Mesothelial cell of epicardium (in vitro differentiated cells): ENCODE measurements at places on chromosomes 12 and 14. TPM values are rescaled to one million over a fixed set of nuclear protein-coding genes. Genes with fewer than 3 reads are reported as not detected.
A peak's percentile ranks its signal among the peaks of the same experiment; 100 is the strongest.

PIP4P1 gene
- total RNA-seq = 32.3 to 37.5 TPM (median 33.7 TPM) in 3 replicates

DNA sequence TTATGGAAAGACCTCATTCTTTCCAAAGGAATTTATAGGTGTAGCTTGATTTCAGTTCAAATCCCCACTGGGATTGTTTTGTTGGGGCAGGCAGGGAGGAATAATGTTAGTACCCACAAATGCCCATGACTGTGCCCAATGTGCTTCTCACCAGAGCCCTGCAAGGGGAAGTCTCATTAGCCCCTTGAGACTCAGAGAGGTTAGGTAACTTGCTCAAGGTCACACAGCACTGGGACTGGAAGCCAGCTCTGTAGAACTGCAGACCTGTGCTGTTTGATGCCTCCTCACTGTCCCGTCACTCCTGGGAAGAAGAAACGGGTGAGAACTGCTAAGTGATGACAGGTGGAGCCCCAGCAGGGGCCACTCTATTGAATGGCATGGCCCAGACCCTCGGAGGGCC lies 8.9 kb downstream of the ANKRD9 start:
- DNase-seq = no peak

SMCO2 gene
- not detected in 3 replicates for total RNA-seq

- peak; percentile 21 for DNase-seq
Measured at GRCh38 chr12:25689996-25690501, 137.0 kb upstream of the LMNTD1 start.

POLE2 gene
- 8.3 to 9.3 TPM (median 8.5 TPM) in 3 replicates for total RNA-seq

DNA sequence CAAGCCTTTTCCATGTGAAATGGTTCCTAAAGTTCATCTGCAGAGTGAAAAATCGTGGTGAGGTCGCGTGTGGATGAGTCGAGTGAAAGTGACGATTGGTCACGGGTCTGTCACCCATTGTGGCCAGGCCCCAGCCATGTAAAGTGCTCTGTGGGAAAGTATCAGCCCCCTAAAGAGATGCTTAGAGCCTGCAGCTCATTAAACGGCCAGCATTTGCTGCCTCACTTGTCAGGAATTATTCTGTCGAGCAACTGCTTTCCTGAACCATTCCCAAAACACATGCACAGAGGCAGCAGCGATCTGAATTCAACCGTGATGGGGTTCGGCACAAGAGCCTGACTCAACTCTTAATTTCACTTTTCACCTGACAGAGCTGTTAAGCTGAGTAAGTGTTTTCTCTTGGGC lies 16.0 kb downstream of the DBX2 start:
- DNase-seq = no peak

GRCh38 chr14:52494444-52494843 lies 57.9 kb downstream of the TXNDC16 start:
- no peak for DNase-seq

- no peak for DNase-seq
Measured at GRCh38 chr12:94587266-94588241, 62.8 kb downstream of the TMCC3 start.

DNA sequence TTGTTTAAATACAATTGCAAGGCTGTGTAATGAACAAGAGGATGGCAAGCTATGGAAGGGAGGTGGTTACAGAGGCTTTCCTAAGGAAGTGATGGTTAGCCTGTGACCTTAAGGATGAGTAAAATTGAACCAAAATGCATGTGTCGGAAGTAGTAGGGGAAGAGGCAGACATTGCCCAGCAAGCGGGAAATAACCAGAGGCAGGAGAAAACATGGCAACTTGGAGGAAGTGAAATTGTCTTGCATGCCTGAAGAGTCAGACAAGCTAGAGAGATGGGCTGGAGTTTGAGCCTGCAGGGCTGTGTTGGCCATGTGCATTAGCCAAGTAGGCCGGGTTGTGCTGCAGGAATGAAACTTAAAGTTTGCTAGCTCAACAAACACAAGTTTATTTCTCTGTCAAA lies 96.2 kb downstream of the BTG1 start:
- no peak for DNase-seq

DNA sequence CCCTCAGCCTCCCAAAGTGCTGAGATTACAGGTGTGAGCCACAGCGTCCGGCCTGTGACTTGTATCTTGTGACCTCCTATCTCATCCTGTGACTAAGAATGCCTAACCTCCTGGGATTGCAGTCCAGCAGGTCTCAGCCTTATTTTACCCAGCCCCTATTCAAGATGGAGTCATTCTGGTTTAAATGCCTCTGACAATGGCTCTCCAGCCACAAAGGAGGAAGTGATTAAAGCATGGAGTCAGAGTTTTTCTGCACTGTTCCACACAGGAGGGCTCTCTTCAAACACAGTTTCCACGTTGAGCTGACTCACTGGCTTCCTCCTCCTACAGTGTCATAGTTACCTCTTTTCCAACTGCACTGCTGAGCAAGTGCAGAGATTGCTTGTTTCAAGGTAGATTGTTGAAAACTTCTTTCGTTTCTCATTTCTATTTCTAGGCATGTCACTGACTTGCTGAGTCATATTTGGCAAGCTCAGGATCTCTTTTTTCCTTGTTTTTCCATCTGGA lies 383.8 kb downstream of the PCNX1 start:
- DNase-seq = no peak

C1S gene
- total RNA-seq = 46.1 to 47.3 TPM (median 46.7 TPM) in 3 replicates

HPD gene
- total RNA-seq = 0.16 TPM in 1 of 3 replicates, not detected in the others
